Kidney epithelial cell (primary cell): ENCODE measurements at places on chromosomes 13 and 19.

- no peak for DNase-seq
Measured at GRCh38 chr19:17883627-17884410, 12.1 kb downstream of the SLC5A5 start.

GRCh38 chr19:45812297-45812696 is 2.8 kb downstream of the RSPH6A start:
- no peak for DNase-seq

DNA sequence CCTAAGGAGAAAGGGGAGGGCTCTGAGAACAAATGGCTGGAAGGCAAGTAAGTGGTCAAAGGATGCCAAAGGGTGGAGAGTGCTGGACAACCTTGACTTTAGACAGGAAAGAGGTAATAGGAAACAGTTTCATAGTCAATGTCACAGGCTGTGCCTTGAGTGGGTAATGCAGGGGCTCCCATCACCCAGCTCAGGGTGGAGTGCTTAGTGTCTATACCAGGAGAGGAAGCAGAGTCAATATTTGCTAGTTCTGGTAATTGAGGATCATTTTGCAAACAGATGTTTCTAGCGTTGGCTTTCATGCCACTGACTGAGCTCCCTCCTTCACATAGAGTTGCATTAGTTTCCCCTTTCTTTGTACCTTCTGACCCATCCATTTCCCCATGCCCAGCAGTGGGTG is 64.6 kb upstream of the KL start:
- DNase-seq = no peak

- DNase-seq = no peak
Measured at GRCh38 chr13:102977471-102977870, 88.7 kb downstream of the SLC10A2 start.

DNA sequence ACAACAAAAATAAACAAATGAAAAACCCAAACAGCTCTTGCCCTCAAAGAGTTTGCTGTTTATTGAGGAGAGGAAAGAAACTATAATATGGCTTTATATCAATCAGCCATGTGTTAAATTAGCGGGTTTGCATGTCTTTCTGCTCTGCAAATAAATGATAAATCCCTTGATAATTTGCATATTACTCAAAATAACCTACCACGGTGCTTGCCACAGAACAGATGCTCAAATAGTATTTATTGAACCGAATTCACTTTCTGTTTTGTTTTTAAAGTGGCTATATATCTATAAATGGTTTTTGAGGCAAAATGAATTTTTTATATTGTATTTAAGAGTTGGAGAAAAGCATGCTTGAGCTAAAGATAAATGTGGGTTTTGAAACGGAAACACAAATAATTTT is 428.1 kb downstream of the ITGBL1 start:
- no peak for DNase-seq

- no peak for DNase-seq
Measured at GRCh38 chr19:38649305-38650171, 2.1 kb downstream of the ACTN4 start.

GRCh38 chr19:41452584-41453275 is 9.8 kb downstream of the ERICH4 start:
- DNase-seq = no peak

DNA sequence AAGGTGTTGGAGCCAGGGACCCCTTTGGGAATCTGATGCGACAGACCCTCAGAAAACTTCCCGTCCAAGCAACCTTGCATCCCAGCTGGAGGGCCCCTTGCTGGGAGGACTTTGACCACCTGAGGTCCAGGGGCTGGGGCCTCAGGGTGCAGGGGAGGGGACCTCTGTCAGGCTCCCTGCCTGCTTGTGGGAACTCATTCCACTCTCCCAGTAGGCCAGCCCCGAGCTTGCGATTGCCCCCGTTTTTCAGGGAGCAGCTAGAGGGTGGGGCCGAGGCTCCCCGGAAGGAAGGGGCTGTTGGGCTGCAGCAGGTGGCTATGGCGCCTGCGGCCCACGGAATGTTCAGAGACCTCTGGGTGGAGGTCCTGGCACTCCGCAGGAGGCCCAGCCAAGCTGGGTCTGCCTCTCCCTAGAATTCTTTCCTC is 2.8 kb downstream of the GNA11 start:
- DNase-seq = no peak

DNA sequence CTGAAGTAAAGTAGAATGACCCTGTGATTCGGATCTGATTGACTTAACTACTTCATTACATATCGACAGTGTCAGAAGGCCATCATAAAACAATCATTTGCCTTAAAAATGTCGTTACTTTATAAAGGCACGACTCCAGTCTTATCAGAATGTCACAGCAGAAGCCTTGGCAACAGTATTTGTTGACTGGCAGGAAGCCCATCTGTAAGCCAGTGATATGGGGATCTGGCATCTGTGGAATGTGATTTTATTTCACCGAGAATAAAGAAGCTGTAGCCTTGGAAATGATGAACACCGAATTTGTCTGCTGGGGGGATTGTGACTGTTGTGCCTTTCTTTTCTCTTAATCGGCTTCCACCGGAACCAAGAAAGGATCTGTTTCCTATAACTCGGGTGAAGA is 362.5 kb downstream of the TDRD3 start:
- DNase-seq = peak; percentile 18

DNA sequence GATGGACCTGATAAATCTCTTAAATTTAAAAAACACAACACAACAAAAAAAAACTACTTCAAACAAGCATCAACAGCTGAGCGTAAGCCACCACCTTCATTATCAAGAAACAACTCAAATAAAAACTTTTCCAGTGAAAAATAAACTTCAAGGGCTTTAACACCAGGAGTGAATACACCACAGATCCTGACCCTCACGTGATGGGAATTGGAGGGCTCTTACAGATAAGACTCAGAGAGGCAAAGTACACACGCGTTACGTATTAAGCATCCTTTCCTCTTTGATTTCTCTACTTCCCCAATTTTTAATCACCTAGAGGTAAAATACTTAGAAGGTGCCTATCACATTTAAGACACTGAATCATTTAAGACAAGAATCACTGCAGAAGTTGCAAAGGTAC is 573 bp upstream of the STARD13 start:
- DNase-seq = no peak

DNA sequence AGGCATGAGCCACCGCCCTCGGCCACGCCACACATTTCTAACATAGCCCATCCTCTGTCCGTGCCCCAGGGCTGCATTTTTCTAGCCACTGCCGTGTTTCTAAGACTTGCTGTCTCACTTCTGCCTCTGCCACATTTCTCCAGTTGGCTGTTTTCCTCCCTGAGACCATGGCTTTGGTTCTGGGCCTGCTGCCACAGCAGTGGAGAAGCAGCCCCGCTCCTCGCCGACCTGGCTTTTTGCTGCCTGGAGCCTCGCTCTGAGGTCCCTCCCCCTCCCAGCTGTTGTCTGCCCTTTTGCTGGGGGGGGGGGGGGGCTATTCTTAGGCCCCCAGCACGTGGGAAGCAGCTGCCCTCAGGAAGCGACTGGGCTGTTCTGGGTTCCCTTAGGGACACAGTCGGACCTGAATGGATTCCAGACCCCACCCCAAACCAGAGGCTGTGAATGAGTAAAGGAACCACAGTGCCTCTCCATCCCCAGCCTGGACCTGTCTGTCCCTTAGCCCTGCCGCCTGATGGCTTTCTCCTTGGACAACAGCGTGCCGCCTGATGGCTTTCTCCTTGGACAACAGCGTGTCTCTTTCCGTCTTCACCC is 3.3 kb downstream of the GYS1 start:
- no peak for DNase-seq

DNA sequence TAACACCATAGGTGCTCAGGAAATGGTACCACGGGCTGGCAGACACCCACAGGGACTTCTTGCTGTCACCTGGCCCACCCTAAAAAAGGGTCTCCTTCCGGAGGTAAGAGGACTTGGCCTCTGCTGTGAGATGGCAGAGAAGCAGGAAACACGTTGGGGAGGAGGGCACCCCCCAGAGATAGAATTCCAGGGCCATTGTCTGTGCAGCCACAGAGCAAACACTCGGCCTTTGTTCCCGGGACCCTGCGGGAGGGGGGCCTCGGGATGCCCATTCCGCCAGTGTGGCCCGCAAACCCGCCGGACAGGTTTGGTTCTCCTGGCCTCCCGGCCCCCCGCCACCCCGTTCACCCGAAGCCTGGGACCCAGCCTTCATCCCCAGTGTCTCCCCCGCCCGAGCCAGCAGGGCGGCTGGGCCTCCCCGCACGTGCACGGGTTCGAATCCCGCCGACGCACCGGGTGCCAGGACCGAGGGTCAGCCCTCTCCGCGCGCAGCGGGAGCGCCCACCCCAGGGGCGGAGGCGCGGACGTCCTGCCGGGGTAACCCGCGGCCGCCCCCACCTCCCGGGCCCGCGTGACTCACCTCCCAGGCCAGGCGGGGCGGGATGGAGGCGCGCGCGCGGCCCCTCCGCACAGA is 714 bp downstream of the PLPP2 start:
- no peak for DNase-seq

- no peak for DNase-seq
Measured at GRCh38 chr13:35162420-35162819, 220.3 kb downstream of the NBEA start.

GRCh38 chr13:29170436-29171082 is 350.4 kb downstream of the MTUS2 start:
- no peak for DNase-seq

- no peak for DNase-seq
Measured at GRCh38 chr19:9065457-9066014, 21.3 kb upstream of the OR1M1 start.

DNA sequence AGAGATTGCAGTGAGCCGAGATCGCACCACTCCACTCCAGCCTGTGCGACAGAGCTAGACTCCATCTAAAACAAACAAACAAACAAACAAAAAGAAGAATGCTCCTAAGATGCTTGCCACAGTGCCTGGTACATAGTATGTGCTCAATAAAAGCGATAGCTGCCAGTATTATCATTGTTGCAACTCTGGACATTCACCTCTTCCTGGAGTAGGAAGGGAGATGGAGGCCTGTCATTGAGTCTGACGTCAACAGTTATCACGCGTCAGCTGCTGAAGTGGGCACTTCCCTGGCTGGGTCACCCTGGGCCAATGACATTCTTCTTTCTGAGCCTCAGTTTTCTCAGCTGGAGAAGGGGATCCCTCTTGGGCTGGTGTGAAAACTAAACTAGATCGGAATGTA is 4.2 kb upstream of the PLAUR start:
- DNase-seq = no peak
